Right lobe of liver (tissue), 6 donors: ENCODE measurements at places on chromosomes 6 and 20. TPM values are rescaled to one million over a fixed set of nuclear protein-coding genes. Genes with fewer than 3 reads are reported as not detected.

Gene GSTA3
- total RNA-seq: not detected

Gene PLEKHG1
- total RNA-seq: 13.4 TPM

Gene SRF
- total RNA-seq: 9.8 TPM

Gene CNR1
- not detected for total RNA-seq

Gene SIM1
- total RNA-seq: not detected

Gene AKAP12
- 38.4 TPM for total RNA-seq

Gene TREM1
- total RNA-seq: not detected

Gene PBX2
- 27.5 TPM for total RNA-seq

Gene ASCC3
- 27.7 TPM for total RNA-seq

Gene CD24
- 140 TPM for total RNA-seq

Gene TBXT
- total RNA-seq: not detected

DNA sequence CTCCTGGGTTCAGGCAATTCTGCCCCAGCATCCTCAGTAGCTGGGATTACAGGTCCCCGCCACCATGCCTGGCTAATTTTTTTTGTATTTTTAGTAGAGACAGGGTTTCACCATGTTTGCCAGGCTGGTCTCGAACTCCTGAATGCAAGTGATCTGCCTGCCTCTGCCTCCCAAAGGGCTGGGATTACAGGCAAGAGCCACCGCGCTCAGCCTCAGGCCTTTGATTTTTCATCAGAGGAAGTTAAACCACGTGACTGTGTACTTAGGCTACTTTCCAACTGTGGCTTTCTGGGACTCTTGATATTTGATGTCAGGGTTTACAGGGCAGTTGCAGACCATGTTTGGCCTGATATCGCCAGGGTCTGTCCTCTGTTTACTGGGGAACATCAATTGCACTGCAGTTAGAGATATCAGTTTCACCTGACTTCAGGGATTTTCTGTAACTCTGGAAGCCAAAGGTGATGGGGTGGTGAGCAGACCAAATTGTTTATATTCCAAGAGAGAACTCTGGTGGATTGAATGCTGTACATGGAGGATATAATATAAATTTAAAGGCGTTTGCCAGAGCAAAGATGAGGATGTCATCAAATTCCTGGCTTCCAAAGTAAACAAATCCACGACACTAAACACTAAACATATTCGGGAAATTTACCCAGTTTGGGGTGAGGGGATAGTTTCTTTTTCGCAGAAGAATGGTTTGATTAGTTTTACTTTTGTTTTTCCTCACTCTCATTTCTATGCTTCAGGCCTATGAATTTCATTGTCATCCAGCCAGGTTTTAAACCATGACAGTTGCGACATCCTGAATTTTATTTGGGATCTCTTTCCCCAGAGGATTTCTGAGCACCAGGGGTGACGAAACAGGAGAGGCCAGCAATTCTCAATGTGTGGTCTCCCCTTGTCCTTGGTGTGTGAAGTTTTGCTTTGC lies 4.2 kb downstream of the PSMF1 start:
- DNase-seq: peak; percentile 85

DNA sequence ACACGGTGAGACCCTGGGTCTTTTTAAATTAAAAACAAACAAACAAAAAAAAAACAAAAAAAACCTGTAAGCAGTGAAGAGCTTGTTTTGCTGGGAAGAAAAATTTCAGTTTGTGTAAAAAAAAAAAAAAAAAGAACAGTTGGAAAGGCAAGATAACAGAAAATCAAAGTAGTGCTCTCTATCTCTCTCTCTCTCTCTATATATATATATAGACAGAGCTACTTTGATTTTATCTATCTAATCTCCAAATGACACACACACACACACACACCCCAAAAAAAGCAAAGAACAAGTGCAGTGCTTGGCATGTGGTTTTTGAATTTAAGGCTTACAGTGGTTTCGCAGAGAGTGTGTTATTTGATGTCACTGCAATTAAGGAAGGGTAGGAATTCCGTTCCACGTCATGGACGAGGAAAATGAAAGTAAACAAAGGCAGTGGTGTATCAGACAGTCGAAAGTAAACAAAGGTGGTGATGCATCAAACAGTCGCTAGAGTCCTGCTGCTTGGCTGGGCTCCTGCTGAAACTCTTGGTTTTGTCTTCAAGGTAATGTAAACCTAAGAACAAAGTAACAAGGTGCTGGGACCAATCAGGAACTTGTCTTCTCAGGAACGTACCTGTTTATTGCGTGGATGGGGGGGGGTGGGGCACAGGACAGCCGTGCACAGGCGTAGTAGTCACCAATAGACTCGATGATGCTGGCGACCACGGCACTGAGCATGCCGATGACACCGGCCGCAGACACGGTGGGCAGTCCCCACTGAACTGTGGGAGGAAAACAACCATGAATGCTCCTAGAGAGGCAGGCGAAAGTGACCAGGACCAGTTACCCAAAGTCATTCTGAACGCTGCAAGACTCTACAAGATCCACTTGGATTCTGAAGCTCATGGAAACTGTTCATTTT lies 131.8 kb downstream of the SLC23A2 start:
- no peak for DNase-seq

GRCh38 chr6:37137201-37138090 lies 32.5 kb upstream of the PIM1 start:
- DNase-seq: no peak

- no peak for DNase-seq
Observed at GRCh38 chr6:32149932-32150870, 1.5 kb downstream of the PRRT1 start.

GRCh38 chr6:154842833-154843232 lies 109.6 kb downstream of the SCAF8 start:
- no peak for DNase-seq

DNA sequence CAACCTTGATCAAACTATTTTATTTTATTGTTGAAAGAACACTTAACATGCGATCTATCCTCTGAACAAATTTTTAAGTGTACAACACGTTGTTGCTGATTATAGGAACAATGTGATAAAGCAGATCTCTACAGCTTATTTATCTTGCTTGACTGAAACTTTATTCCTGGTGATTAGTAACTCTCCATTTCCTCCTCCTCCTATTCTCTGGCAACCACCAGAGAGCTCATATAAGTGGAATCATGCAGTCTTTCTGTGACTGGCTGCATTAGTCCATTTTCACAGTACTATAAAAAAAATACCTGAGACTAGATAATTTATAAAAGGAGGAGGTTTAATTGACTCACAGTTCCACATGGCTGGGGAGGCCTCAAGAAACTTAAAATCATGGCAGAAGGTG lies 218.1 kb downstream of the LRFN2 start:
- DNase-seq: no peak

- DNase-seq: no peak
Observed at GRCh38 chr6:169982461-169983386, 231.3 kb downstream of the ERMARD start.

GRCh38 chr20:35729283-35729807 lies 12.7 kb downstream of the RBM39 start:
- DNase-seq: no peak

- no peak for DNase-seq
Observed at GRCh38 chr20:20843982-20844381, 131.5 kb upstream of the RALGAPA2 start.

DNA sequence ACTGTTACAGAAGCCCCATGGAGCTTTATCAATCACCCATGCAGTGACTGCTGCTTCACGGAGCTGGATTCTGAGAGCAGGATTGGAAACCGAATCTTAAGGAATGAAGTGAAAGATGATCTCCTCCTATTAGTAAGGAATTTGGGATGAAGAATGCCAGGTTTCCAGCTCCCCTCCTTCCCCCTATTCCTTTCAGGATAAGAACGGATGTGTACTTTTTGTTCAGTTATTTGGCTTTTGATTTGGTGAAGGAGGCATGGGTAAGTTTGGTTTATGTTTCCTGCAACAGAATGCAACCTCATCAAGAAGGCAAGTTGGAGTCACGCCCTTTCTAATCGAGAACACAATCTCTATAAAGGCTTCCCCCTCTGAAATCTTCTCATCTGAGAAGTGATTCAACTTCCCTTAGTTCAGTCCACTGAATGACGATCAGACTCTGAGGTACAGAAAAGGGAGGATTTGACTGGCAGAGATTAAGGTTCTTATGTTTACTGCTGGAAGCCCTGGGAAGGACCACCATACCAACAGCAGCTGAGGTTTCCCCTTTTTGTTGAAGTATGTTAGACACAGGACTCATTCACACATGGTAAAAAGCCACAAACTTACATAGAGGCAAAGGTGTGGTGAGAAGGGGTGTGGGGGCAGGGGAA lies 5.5 kb downstream of the ELMO2 start:
- DNase-seq: no peak

- no peak for DNase-seq
Observed at GRCh38 chr6:122790423-122791309, 1.6 kb downstream of the SMPDL3A start.

GRCh38 chr6:169428532-169428931 lies 174.9 kb upstream of the THBS2 start:
- DNase-seq: no peak

- no peak for DNase-seq
Observed at GRCh38 chr6:163459536-163459935, 45.0 kb downstream of the QKI start.

GRCh38 chr20:45020236-45020886 lies 54.0 kb downstream of the STK4 start:
- DNase-seq: peak; percentile 31

GRCh38 chr20:651713-652614 lies 1.0 kb downstream of the SRXN1 start:
- no peak for DNase-seq

DNA sequence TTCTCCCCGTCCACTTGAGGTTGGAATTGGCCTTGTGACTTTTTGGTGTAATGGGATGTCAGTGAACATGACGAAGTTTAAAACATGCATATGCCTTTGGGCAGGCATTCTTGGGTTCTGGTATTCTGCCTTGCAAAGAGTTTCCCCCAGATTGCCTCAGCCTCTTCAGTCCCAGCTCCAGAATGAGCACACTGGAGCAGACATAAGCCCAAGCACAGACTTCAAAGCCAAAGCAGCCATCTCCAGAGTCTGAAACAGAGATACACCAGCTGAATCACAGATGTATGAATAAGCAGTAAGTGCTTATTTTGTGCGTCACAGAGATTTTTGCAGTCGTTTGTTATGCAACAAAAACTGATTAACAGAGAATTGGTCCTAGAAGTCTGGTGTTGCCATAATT lies 546.0 kb downstream of the FRK start:
- DNase-seq: no peak
